ENCODE measurements at places on chromosomes 12 and 14.
A peak's percentile ranks its signal among the peaks of the same experiment; 100 is the strongest.

GRCh38 chr14:20332788-20333493 is at the start of gene CCNB1IP1:
Gene CCNB1IP1, minus strand, starts transcription at chr14:20333279. Its CDS starts 16,756 bp downstream, at chr14:20316523.
- peak; percentile 70 for DNase-seq

- no peak for DNase-seq
Measured at GRCh38 chr12:52992699-52993557, 13.3 kb upstream of the EIF4B start.

DNA sequence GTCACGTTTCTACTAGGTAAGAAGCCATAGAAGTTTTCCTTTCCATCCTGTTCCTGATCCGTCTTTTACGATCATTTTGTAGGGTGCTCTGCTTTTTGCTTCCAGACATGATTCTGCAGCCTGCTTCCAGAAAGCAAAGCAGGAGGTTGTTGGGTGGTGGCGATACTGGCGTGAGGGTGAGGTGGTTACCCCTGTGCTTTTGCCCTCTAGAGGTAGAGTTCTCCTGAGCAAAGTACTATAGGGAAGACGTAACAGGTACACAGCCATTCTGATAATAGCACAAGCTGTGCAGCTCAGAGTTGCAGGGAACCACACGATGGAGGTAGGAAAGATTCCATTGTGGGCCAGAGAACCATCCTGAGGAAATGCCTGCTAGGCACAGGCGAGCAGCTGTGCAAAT is 186.0 kb downstream of the PAH start:
- no peak for DNase-seq

GRCh38 chr12:48827513-48828096 is 9.3 kb downstream of the CACNB3 start:
- DNase-seq = no peak

- no peak for DNase-seq
Measured at GRCh38 chr12:111099186-111099585, 178.8 kb upstream of the MYL2 start.

DNA sequence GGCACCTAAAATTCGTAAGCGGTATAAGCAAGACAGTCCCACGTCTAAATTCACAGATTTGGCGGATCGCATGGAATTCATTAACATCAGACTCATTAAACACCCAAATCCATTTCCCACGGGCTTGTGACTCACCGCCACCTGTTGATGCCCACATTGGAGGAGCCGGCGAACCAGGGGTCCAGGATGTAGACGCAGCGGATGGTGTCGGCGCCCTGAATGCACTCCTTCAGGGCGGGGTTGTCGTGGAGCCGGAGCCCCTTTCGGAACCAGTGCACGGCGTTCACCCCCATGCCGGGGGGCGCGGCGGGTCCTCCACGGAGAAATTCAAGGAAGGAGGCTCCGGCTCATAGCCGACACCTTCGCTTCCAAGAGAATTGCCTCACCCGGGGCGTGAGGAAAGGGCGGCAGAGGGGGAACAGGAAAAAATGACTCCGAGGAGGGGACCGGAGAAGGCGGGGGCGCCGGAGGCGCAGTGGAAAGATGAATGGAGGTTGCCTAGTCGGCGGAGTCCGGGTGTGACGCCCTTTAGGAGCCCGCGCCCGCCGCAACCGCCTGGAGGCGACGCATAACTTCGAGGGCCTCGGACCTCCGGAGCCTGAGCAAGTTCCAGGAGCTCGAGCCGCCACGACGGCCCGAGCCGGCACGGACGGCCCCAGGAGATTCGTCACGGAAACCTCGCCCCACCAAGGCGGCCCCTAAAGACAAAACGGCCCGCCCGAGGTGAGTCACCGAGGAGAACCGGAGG is 506 bp downstream of the CRY1 start:
- DNase-seq = peak; percentile 22

DNA sequence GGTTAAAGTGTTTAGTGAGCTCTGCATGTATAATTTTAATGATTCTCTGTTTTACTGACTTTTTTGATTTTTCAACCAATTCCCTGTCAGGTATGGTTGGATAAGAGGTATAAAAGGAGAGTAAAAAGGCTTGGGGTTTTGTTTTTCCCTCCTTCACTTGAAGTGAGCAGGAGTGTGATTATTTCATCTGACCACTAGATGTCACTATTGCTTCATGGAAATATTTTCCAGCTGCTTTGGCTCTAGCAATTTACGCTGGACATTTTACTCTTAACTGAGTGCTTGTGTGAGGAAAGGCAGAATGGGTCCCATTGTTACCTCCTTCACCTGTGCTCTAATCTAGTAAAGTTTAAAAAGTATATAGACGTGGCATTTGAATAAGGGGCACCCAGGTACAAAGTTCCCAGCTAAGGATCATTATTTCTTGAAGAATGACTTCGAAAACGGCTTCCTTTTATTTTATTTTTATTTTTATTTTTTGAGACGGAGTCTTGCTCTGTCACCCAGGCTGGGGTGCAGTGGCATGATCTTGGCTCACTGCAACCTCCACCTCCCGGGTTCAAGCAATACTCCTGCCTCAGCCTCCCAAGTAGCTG is 66.5 kb downstream of the TBC1D30 start:
- peak; percentile 53 for DNase-seq

GRCh38 chr12:25764409-25764808 is 194.1 kb upstream of the RASSF8 start:
- no peak for DNase-seq
